Cardiac septum (tissue), 1 donor: ENCODE measurements at places on chromosomes 1 and 21.

DNA sequence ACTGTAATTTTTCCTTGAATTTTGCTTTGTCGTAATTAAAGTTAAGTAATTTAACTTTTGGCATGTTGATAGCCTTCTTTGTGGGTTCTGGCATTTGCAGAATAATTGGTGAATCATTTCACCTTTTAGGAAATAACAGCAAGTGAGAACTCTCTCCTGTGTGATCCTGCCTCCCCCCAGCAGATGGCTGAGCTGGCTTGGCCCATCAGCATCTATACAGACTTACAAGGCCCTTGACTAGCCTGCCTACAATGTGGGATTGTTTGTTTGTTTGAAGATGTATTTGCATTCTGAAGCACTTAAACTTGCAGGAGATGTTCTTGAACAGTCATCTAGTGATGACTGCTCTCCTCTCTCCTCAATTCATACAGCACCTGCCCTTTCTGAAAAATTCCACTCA is 55.9 kb downstream of the MACO1 start:
- no peak for DNase-seq

GRCh38 chr1:42962641-42963377 is 4.1 kb upstream of the SLC2A1 start:
- no peak for DNase-seq

DNA sequence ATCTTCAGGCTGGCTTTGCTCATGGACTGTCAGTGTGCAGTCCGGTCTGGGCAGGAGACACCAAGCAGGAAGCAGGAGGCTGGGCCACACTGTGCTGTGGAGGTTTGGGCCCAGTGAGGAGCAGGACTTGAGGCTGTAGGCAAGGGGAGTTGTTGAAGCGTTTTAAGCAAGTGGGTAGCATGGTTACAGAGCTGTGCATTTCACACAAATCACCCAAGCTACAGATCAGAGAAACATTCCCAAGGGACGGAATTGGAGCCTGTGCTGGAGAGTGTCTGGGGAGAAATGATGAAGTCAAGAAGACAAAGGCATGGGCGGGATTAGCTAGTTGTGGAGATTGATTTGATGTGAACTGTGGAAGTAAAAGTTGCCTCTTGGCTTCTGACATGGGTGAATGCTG is 60.9 kb downstream of the KIF21B start:
- peak; percentile 31 for DNase-seq

- DNase-seq, result no peak
Observed at GRCh38 chr21:28663111-28663693, 329.5 kb downstream of the LTN1 start.

GRCh38 chr1:13700521-13701270 is 708 bp downstream of the PRDM2 start:
- DNase-seq, result peak; percentile 81

DNA sequence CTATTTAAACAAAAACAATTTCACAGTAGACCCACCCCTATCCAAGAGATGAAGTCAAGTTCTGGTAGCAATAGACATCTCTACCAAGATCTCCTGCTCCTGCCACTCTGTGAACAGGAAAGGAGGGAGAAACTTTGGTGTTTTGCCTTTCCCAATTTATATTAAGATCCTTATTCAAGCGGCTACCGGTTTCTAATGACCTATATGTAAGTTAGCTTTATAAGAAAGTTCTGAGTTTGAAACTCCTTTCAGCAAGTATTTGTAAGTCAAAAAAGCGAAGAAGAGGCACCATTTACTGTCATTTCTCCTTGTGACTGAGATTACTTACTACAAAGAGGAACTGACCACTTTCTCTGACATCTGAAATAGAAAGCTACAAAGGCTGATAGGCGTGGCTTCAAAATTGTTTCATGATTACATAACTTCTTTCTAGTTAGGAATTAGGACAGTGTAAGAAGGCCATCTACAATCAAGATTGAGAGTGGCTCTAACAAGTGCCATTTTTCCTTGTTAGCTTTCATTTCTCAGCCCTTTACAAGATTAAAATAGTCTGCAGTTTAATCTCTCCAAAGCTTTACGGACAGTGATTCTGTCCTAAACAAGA is at the start of gene MNDA:
MNDA (plus strand) TSS at position 448 of the 604 bp plus-strand sequence. CDS start 10,803 bp downstream, outside the sequence.
- no peak for DNase-seq

GRCh38 chr1:1305300-1306069 is 2.2 kb downstream of the ACAP3 start:
- DNase-seq, result peak; percentile 86

GRCh38 chr1:24586970-24587820 is 31.3 kb downstream of the NCMAP start:
- no peak for DNase-seq

- no peak for DNase-seq
Observed at GRCh38 chr1:94883691-94884090, 43.2 kb downstream of the CNN3 start.

DNA sequence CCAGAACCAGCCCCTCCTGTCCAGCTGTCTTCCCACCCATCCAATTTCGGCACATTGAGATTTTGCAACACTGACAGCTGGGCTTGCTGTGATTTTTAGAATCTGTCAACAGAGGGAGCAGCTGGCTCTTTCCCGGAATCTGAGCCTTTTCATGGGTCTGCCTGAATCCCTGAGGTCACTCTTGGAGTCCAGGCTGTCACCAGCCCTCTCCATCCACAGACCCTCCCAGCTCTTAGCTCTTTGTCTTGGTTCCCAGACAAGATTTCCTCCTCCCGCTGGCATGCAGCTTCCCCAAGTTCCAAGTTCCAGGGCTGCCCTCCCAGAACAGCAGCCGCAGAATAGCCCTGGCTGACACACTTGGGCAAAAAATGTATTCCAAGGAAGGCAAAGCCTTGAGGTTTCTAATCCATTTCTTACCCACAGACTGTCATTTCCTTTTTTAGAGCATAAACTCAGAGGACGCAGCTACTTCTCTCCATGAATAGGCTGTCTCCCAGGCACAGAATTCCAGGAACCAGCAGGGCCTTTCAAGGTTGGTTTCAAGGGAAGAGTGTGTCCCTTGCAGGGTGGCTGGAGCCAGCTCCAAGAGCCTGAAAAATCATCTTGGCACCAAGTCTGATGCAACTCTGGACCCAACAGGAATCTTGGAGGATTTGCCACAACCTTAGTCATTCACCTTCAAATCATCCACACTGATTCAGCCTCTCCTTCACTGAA is 7.1 kb upstream of the TMEM61 start:
- no peak for DNase-seq

DNA sequence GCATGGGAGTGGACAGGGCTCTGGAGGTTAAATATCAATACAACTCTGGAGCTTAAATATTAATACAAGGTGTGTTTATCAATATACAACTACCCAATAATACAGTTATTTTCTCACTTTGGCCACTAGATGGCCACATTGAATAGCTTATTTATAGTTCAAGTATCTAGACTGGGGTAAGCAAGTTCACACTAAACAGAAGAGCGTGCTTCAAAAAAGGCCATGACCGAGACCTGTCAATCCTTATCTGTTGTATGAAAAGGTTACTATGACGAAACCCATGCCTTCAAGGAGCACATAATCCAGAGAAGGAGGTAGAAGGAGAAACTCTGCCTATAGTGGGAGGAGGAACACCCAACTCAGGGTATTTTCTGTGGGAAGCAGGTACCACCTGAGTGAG is 29.1 kb downstream of the CHML start:
- no peak for DNase-seq

DNA sequence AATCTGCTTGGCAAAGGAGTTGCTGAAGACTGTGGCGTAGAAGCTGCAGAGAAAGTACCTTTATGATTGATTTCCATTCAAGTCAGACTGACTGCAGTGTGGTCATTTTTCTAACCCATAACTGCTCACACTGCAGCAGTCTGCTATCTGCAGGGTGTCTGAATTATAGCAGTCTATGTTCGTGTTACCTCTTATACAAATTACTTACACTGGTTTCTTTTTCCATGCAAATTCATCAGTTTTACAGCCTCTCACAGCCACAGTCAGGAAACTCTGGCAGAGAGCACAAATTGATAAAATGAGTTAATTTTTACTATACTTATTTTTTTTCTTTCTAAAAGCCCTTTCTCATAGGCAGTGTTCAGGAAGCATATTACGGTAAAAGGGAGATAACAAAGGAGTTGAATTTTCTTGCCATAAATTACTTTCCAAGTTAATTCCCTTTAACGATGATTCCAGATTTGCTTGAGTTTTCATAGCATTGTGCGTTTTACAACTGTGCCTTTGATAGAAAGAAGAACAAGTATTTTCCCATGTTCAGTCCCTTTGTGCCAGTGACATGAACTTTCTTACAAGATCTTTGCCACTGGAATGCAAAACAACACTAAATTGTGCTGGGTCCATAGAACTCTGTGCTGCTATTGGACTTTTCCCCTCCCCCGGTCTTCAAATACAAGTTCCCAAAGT is 261.5 kb downstream of the NFIA start:
- no peak for DNase-seq

- no peak for DNase-seq
Observed at GRCh38 chr1:169363046-169363730, 4.4 kb downstream of the NME7 start.

DNA sequence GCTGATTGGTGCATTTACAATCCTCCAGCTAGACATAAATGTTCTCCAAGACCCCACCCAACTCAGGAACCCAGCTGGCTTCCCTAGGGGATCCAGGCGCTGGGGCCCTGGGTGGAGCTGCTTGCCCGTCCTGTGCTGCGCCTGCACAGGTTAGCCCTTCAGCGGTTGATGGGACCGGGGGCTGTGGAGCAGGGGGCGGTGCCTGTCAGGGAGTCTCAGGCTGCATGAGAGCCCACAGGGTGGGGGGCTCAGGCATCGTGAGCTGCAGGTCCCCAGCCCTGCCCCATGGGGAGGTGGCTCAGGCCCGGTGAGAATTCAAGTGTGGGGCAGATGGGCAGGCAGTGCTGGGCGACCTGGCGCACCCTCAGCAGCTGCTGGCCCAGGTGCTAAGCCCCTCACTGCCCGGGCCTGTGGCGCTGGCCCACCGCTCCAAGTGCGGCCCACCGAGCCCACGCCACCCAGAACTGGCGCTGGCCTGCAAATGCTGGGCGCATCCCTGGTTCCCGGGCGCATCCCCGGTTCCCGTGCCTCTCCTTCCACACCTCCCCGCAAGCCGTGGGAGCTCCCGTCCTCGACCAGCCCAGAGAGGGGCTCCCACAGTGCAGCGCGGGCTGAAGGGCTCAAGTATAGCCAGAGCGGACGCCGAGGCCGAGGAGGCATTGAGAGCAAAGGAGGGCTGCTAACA is 23.1 kb upstream of the CLCA4 start:
- no peak for DNase-seq

- no peak for DNase-seq
Observed at GRCh38 chr1:248111157-248111556, 16.2 kb downstream of the OR2L13 start.

GRCh38 chr1:248054671-248055070 is 8.0 kb downstream of the OR2L3 start:
- no peak for DNase-seq

DNA sequence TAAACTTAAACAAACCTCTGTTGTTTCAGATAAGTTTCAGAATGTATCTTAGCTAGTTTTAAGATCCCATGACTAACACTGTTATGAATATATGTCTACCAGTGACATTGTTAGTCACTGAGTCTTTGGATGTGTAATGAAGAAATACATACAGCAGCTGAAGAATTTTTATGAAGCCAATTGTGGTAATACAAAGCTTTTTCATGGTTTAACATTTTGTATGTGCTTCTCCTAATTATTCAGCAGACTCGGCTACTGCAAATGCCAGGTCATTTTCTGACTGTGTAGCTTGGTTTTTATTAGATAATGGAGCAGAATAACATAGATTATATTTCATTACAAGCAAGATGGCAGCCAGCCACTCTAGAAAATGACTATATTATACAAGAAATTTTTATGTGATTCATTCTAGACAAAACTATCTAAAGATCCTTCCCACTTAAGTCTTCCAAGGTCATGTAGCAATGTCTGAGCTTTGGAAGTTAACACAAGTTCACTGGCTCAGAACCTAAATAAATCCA is 147.8 kb downstream of the TNFSF18 start:
- no peak for DNase-seq

DNA sequence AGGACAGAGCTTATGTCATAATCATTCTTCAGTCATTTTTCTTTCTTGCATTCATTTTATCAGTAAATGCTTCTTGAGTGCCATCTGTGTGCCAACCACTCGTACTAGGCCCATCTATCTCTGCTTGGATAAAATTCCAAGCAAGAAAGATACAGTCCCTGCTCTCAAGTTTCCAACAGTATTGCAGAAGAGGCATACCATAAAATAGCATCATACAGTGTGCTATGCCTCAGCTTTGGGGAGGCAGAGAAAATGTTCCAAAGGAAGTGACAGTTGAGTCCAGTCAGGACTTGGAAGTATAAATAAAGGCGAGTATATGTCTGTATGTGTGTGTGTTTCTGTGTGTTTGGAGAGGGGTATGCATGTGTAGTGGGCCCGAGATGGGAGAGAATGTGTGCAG is 113.4 kb upstream of the HOOK1 start:
- no peak for DNase-seq

GRCh38 chr1:9613625-9614299 is 25.1 kb downstream of the TMEM201 start:
- no peak for DNase-seq

- no peak for DNase-seq
Observed at GRCh38 chr1:219498666-219499065, 114.2 kb downstream of the ZC3H11B start.

- no peak for DNase-seq
Observed at GRCh38 chr1:67294836-67295617, 12.6 kb upstream of the IL12RB2 start.

DNA sequence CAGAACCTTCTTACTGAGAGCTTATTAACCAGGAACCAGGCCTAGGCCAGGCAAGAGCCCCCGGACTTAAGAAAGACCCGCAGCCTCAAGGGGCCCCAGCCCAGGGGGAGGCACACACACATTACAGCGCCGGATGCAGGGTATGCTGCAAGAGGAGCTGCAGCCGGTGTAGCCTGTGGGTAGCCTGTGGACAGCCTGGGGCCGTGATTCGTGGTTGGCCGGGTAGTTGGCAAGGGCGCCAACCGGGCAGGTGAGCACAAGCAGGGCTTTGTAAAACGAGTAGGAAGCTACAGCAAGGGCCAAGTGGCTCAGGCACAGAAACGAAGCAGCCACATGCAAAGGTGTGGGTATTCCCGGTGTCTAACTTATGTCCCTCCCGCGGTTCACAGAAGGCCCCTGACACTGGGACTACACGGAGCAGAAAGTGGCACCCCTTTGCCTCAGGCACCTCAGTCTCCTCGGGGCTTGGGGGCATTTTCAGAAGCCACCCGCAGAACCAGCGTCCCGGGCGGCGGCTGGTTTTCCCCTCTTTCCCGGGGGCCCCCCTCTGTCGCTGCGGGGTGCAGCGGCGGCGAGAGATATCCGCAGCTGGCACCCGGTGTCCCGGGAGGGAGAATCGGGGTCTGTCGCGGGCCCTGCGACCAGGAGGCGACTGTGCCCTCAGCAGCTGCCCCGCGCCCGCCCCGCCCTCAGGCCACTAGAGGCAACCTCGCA is 40.8 kb downstream of the KIAA1614 start:
- DNase-seq, result peak; percentile 72

- DNase-seq, result no peak
Observed at GRCh38 chr1:102318104-102318806, 321.5 kb upstream of the OLFM3 start.

DNA sequence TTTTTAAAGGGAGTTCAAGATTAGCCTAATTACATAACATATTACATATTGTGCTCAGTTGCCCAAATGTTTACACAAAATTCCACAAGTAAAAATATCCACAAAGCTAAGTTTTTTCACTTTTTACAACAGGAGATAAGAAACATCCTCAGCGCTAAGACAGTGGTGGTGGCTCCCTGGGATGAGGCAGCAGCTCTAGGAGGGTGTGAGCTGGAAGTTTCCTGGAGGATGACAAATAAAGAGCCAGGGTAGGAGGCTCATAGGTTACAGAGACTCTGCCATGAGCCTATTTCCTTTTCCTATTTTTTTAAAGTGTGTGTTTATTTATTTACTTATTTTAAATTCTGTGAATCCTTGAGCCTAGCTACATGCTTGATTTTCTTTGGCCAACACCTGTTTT is 91.7 kb downstream of the COL24A1 start:
- DNase-seq, result no peak

- DNase-seq, result peak; percentile 33
Observed at GRCh38 chr1:7042322-7043190, 257.3 kb downstream of the CAMTA1 start.
